ENCODE measurements at places on chromosomes 5 and 9.

- no peak for DNase-seq
Observed at GRCh38 chr9:86968258-86968920, 21.1 kb upstream of the GAS1 start.

DNA sequence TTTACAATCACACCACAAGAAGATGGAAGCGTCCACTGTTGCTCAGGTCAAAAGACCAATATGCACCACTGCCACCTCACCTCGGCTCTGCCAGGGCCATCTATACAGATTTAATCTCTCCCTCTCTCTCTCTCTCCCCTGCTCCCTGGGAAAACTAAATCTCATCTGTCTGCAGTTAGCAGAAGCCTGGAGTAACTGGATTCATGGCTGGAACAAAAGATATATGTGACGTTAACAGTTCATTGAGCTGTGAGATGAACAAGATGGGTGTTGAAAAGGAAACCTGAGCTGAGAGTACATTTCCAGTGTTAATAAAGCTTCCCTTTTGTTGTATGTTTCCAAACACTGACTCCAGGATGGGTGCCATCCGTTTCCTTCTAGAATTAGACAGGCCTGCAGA lies 369.7 kb downstream of the CDK5RAP2 start:
- no peak for DNase-seq

- peak; percentile 64 for DNase-seq
Observed at GRCh38 chr9:15873573-15874177, 320.8 kb downstream of the CCDC171 start.

- DNase-seq = no peak
Observed at GRCh38 chr5:13278148-13278547, 666.3 kb downstream of the DNAH5 start.

DNA sequence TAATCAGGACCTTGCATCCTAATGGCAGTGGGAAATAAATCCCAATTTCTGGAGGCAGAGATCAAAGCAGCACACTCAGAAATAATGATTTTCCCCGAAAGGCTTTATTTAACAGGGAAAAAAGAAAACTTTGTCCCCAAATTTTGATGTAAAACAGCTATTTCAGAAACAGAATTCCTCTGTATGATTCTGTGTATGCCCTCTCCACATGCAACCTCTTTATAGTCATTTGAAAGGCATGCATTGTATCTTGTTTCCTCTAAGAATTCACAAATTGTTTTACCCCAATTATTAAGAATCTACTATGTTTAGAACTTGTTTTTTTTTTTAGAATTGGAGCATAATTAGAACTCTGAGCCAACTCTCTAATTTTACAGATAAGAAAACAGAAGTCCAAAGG lies 2.7 kb upstream of the PTAR1 start:
- no peak for DNase-seq

- DNase-seq = no peak
Observed at GRCh38 chr5:116135344-116135743, 50.5 kb downstream of the COMMD10 start.

DNA sequence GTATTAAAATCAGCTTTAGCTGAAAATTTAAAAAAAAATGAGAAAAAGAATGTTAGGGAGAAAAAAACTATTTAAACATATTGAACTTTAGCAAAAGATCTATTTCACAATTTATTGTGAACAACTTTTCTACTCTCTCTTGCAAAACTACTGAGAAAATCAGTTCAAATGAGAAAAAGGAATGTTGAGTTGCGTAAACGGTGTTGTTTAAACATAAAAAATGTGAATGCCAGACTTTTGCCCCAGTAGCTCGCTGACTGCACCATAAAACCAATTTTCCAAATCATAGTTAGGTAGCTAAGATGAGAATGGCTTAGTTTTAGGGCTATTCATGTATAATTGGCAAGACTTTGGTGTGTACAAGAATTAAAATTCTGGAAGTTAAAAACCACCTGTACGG lies 13.4 kb upstream of the RAD23B start:
- DNase-seq = no peak

- no peak for DNase-seq
Observed at GRCh38 chr9:35533398-35533797, 43.5 kb downstream of the RUSC2 start.

DNA sequence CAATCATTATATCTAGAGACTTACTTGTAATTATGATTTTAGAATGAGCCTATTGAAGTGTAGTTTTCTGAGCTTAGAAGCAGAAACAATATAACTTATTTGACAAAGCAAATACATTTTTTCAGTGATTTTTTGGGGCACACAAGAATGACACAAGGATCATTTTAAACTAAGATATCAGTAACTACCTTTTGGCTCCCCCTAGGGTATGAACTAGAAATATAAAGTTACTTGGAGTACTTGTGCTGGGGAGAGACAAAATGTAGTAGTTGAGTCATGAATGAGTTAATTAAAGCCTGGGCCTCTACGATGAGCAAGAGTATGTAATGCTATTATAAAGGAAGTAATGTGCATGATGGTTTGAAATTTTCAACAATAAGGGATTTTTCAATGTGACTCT lies 1244.1 kb upstream of the ACO1 start:
- no peak for DNase-seq

GRCh38 chr5:45411971-45412612 lies 284.1 kb downstream of the HCN1 start:
- DNase-seq = no peak

- DNase-seq = no peak
Observed at GRCh38 chr5:68587171-68587570, 371.6 kb downstream of the PIK3R1 start.

GRCh38 chr5:124481419-124481818 lies 265.0 kb downstream of the ZNF608 start:
- DNase-seq = peak; percentile 23

- DNase-seq = no peak
Observed at GRCh38 chr5:112403069-112403468, 16.0 kb downstream of the EPB41L4A start.

GRCh38 chr5:159515909-159516415 lies 185.7 kb upstream of the IL12B start:
- peak; percentile 1 for DNase-seq

- DNase-seq = no peak
Observed at GRCh38 chr5:16815432-16815831, 120.7 kb downstream of the MYO10 start.

- DNase-seq = no peak
Observed at GRCh38 chr9:116271991-116272390, 118.4 kb downstream of the PAPPA start.

DNA sequence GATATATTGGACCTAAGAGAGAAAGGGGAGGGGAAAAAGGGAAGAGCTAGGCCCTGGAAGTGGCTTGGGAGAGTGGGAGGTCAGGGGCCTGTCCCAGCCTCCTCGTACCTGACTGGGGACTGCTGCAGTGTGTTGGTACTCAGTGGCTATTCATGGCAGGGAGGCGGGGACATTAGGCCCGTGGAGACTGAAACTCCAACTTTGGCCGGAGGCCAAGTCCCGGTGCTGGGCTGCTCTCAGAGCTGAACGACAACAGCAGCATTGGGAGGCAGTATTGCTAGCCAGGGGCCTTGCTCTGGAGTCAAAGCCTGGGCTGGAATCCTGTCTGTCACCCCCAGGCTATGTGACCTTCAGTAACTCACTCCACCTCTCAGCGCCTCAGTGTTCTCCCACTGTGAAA lies 37.8 kb downstream of the NEURL1B start:
- DNase-seq = no peak

DNA sequence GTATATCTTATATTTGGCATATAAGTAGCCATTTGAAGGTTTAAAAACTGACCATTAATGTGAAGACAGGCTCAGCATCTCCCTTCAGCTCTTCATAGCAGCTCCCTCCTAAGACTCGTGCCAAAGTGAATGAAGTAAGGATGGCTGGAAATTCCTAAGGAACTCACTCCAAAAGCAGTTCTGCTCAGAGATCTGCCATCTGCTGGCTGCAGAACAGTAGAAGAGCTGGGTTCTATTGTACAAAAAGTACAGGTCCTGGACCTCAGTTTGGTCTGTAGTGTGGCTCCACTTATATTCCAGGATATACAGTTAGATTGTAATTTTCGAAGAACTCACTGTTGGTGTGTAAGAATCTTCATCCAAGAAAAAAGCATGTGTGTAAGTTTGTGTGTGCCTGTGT lies 104.9 kb upstream of the RUSC2 start:
- DNase-seq = no peak

GRCh38 chr5:90878549-90879196 lies 320.1 kb downstream of the ADGRV1 start:
- no peak for DNase-seq

- no peak for DNase-seq
Observed at GRCh38 chr5:176611435-176611834, 1.5 kb upstream of the GPRIN1 start.

DNA sequence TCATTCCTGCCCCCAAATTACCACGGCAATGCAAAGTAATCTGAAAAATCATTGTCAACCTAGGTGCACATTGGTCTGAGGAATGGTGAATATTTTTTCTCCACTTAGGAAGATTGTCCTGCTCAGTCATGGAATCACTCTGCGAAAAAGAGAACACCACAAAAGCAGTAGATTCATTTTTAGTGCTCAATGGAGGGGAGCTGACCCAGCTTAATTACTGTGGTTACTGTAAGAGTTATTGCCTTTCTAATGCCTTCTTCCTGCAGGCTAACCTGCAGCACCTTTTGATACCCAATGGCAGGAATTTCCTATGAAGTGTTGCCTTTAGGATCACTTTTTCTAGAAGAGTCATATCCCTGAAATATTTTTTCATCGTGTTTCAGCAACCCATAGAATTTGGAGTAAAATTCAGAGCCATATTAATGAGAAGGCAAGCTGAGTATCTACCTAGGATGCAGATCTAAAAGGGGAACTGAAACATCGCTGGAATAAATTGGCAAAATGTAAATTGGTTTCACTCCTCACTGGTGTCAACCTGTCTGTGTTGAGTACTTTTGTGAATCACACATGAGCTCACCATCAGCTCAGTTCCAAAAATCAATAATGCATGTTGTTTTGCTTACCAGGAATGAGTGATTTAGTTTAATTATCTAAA lies 464.5 kb downstream of the CSNK1G3 start:
- DNase-seq = no peak

DNA sequence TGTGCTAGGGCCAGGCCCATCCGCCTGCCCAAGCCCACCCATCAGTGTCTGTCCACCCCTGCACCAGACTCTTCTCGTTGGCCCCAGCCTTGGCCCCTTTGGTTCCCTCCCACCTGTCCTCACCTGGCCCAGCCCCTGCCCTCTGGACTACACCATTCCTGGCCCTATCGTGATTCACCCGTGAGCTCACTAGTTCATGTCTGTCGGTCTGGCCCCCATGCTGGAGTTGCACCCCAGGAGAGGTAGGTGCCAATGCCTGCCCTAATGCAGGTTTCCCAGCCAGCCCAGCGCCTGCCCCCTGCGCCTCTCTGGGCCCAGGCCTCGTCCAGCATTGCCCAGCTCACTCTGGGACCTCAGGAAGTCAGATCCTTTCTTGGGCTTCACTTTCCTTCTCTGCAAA lies 115.4 kb upstream of the LMX1B start:
- DNase-seq = no peak

DNA sequence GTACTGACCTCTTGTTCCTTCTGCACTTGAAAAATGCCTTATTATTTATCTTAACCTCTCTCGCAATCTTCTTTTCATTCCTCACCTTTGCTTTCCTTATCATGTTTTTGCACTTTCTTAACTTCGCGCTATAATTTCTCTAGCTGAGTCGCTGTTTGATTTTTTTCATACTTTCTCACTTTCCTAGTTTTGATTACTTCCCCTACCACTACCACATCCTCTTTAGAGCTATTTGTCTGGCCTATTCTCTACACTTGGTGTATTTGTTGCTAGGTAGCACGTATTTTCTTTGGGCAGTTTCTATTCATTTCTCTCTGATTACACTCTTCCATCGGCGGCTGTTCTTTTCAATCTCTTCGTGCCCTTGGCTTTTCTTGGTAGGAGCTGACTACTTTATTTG lies 611.8 kb downstream of the BNC2 start:
- DNase-seq = no peak

DNA sequence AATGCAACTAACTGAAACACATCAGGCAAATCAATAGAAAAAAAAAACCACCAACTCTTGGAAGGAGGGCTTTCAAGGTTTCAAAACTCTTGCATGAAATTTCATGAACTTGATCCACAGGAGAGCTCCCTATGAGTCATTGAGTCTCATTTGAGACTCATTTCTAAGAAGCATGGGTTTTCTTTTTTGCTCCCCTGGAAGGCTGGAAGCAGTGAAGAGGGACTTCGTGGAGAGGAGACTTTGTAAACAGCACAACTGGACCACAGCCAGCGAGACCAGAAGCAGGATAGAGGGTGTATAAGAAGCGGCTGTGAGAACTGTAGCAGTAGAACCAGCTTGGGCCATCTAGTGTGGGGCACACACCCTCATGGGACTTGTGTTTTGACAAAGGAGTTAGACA lies 41.2 kb upstream of the RAPGEF1 start:
- DNase-seq = no peak

DNA sequence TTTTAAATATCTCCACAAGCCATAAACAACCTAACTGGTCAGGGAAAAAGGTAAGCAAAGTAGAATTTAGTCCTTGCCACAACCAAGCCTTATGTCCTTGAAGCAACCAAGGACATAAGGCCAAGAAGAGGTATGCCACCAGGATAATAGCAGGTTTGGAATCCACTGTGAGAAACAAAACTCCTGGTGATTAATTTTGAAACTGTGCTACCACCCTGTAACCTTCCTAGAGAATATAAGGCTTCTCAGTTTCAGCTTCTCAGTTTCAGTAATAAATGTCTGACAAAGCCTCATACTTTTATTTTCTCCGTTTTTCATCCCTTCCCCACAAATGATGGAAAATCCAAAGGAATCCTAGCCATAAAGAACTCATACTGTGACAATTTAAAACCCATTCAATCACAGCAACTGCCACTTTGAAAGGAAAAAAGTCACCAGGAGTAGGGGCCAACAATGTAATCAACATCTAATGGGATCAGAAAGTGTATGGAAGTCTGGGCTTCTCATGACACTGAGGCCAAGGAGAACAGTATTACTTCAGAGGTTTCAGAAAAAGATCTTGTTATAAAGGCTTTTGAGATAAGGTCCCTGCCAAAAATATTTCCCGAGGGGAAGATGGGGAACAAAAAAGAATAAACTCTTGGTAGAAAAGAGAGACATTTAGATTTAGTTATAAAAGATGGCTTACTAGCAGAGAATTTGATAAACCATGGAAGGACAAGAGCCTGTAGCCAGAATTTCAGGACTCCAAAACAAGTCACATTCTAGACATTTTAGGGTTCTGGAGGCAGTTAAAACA lies 189.2 kb downstream of the TSSK1B start:
- DNase-seq = no peak

DNA sequence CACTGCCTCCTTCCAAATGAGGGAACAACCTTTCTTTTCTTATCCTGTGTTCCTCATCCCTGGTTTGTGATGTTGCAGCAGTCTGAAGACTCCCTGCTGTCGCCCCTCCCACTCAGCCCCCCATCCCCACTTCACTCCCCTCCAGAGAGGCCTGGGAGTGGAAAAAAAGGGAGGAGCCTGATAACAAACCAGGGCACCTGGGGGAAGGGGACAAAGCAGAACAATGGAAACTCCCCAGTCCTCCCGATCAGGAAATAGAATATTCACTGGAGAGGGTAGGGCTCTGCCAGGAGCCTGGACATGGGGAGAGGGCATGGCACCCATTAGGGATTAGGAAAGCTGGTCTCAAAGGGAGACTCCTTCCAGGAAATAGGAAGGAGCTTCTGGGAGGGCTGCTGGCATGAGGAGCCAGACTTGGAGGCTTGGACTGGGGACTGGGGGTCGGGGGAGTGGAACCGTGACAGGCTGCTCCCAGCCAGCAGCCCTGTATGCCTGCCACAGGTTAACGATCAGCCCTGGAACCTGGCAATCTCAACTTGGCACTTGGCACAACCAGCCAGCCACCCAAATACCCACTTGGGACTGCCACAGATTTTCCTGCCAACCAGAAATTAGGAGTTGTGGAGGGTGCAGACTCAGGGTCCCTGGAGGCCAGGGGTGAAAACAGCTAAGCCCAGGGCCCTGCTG lies 20.0 kb downstream of the PCDH1 start:
- DNase-seq = no peak

- DNase-seq = no peak
Observed at GRCh38 chr9:94843134-94843533, 116.6 kb downstream of the AOPEP start.

Data from NCI-H146 (cell line).